ENCODE measurements at places on chromosomes 2 and 18. TPM values are rescaled to one million over a fixed set of nuclear protein-coding genes. Genes with fewer than 3 reads are reported as not detected.

The OTX1 gene
- total RNA-seq = 4.5 TPM

The CRYGD gene
- not detected for total RNA-seq

The KCNIP3 gene
- total RNA-seq = 2.0 TPM

The DSG3 gene
- not detected for total RNA-seq

The CNGA3 gene
- total RNA-seq = not detected

The CFC1 gene
- total RNA-seq = not detected

The ERFE gene
- total RNA-seq = 9.1 TPM

The VWC2L gene
- total RNA-seq = not detected

The SERPINB11 gene
- total RNA-seq = not detected

The TUBA3E gene
- total RNA-seq = 3.6 TPM

The TNS1 gene
- total RNA-seq = 8.0 TPM

The HES6 gene
- total RNA-seq = 8.3 TPM

The ANTXR1 gene
- 147 TPM for total RNA-seq

The TWIST2 gene
- 17.4 TPM for total RNA-seq

The RIT2 gene
- total RNA-seq = not detected

The HAAO gene
- total RNA-seq = not detected

The CAPN14 gene
- 0.03 TPM for total RNA-seq

The TEX44 gene
- total RNA-seq = not detected

The SCN9A gene
- total RNA-seq = 4.4 TPM

The AQP12B gene
- not detected for total RNA-seq

The STON1 gene
- 0.33 TPM for total RNA-seq

The REEP1 gene
- 0.88 TPM for total RNA-seq

The DSG1 gene
- not detected for total RNA-seq

The ORC2 gene
- total RNA-seq = 13.5 TPM

The STEAP3 gene
- 51.2 TPM for total RNA-seq

The SYT4 gene
- total RNA-seq = not detected

The KYNU gene
- 285 TPM for total RNA-seq

The DNAJC5G gene
- total RNA-seq = not detected

The PLGLB1 gene
- 0.48 TPM for total RNA-seq

The TMEM198 gene
- total RNA-seq = 1.3 TPM

The TXNDC2 gene
- total RNA-seq = 0.45 TPM

The ACVR1C gene
- not detected for total RNA-seq

The DAPL1 gene
- not detected for total RNA-seq

The GPR35 gene
- total RNA-seq = 0.50 TPM

The UGT1A7 gene
- total RNA-seq = 4.0 TPM

The CD226 gene
- 0.23 TPM for total RNA-seq

The ASB18 gene
- not detected for total RNA-seq

The SERPINB13 gene
- not detected for total RNA-seq
